Left hindlimb (tissue), 1 donor: ENCODE measurements at places on chromosomes 13 and 19.

- no peak for DNase-seq
These were observed 73.5 kb upstream of the C13orf46 start for GRCh38 chr13:114047358-114047881.

DNA sequence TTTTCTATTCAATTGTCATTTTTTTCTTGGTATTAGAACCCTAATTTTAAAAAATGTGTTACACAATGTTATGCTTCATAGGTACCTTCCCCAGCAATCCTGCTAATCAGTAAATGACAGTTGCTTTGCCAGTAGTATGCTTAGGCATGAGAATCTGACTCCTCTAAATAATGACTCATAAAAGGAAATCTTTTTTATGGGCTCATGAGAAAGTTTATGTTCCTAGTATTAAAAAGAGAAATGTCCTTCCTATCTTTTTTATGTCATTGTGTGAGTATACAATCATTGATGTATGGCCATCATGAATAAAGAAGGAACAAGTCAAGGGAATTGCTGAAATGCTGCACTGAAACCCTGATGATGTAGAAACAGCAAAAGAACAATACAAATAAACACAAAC is 1237.7 kb upstream of the PCDH20 start:
- DNase-seq = no peak

DNA sequence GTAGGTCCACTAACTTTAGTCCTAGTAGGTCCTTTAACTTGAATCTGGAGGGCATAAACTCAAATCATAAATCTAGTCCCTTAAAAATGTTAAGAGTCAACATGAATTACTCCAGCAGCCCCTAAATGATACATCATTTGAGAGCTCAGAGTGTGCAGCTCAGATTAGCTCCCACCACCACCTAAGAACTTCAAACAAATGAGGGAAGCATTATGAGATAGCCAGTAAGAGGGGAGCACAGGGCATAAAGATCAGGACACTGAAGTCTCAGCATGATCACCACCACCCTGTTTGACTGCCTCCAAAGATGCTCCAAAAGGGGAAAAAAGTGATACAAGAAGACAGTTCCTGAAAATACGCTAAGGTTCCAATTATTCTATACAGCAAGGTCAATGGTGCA is 5.7 kb downstream of the PROSER1 start:
- DNase-seq = no peak

GRCh38 chr13:66778461-66778860 is 451.7 kb downstream of the PCDH9 start:
- no peak for DNase-seq

DNA sequence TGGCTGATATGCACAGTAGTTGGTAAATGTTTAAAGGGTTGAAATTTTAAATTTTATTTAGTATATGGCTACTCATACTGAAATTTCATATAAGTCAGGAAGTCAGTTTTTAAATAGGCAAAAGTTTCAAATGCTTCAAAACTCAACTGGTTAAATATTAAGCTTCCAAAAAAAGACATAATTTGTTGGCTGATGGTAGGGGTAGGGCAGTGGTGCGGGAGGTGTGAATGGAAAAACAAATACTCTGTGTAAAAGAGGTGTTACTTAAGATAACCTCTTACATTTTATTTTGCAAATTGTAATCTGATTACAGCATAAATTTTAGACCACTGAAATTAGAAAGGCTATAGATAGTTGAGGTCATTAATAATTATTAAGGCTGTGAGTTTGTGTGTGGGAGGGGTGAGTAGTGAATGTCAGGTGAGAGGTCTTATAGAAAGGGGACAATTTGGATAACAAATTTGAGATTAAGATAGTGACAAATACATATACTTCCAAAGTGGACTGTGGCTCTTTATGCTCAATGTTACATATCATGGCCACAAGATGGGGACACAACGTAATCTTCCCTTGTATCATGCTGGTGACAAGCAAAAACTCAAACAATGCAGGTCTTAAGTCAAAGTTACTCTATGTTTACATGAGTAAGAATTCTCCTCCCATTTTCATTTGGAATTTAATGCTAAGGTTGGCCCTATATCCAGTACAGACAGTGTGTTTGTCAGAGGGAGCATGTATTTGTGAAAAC is 36.6 kb upstream of the OXGR1 start:
- DNase-seq = no peak

- DNase-seq = no peak
These were observed 4.3 kb downstream of the NOTCH3 start for GRCh38 chr19:15196360-15197005.

GRCh38 chr19:19409205-19409604 is 3.7 kb downstream of the GATAD2A start:
- no peak for DNase-seq

DNA sequence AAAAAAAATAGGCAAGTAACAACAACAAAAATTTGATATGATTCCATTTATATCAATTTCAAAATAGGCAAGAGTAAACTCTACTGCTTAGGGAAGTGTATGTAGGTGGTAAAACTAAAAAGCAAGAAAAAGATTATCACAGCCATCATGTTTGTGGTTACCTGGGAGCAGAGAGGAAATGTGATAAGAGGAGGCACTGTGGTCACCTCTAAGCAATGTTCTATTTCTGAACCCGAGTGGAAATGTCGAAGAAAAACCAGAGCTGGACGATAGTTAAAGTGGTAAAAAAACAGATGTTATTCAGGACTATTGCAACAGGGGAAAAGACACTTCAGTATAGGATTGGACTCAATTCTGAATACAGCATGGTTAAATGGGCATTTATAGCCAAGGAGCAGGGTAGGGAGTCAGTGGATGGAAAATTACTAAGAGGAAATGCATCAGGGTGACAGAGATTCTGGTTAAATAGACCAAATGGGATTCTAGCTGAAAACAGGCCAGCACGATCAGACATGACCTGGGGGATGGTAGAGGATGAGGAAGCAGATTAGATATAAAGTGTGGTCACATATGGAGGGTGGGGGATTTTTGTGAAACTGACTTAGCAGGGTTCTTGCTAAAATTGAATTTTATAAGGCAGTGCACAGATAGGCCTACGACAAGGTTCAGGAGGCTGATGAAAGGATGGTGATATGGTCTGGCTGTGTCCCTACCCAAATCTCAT is 6.0 kb upstream of the TEX30 start:
- DNase-seq = no peak

DNA sequence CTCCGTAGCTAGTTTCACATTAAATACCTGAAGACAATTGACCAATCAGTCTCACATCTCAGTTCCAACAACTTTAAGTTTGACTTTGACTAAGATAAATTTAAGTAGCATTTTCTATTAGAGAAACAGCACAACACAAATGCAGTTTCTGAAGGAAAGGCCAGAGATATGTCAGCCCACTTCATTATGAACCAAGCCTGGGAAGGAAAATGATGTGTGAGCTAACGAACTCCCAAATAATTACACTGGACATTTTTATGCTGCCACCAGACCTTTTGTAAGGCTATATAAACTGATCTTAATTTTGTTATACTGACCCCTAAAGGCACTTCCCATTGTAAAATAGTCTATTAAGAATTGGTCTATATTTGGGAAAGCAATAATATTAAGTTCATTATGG is 57.9 kb upstream of the DACH1 start:
- no peak for DNase-seq

GRCh38 chr13:84896128-84896527 is 903.1 kb downstream of the SLITRK6 start:
- DNase-seq = peak; percentile 46
